ENCODE measurements at places on chromosomes 11 and 22.

- no peak for DNase-seq
These were observed 70.1 kb downstream of the SFI1 start for GRCh38 chr22:31566484-31566883.

- peak; percentile 53 for DNase-seq
These were observed at the start of gene LRP5 for GRCh38 chr11:68312117-68312779. TSS of gene LRP5 (plus strand) at chr11:68312591. CDS start at chr11:68312715, 124 bp downstream.

GRCh38 chr22:37781434-37782059 lies 26.2 kb upstream of the GCAT start:
- DNase-seq = peak; percentile 72

GRCh38 chr22:19179497-19180048 lies 1.0 kb upstream of the SLC25A1 start:
- peak; percentile 77 for DNase-seq

DNA sequence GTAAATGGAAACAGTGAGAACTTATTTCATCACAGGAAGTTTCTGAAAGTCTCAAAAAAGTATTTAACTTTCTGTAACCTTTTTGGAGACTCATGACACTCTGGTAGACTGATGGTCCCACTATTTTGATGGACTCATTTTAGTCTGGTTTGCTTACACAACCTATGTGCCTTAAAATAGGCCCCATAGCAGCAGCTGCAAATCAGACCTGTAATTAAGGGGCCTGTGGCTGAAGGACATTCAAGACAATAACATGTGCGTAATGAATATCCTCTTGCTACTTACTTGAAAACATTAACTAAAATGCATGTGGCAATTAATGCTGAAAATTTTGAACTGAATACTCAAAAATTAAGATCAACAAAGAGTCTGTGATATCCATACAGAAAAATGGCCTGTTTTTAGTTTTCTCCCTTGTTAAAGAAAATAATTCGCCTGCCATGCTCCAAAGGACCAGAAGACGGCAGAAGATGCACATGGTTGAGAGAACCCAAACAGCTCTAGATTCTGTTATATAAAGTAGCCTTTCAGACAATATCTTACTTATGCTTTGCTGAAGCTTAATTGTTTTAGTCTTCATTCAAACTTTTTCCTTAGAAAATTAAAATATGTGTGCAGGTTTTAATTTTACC lies 568.5 kb downstream of the KCNA4 start:
- DNase-seq = no peak

- DNase-seq = no peak
These were observed 11.7 kb downstream of the APIP start for GRCh38 chr11:34904421-34904955.

DNA sequence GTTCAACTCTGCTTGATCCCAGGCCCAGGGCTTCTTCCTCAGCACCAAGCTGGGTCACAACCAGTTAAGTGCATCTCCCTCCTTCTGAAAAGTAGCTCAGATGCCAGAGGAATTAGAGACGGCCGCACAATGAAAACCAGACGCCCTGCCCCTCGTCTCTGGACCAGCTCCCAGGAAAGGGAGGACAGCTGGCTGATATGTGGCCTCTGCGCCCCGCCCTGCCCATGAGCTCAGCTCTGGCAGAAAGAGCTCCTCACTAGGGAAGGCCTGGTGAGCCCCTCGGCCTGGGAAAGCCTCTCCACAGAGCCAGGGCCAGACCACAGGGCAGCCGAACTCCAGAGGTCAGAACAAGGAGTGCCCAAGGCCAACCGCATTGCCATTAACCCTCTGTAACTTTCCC lies 18.1 kb upstream of the SCGB1A1 start:
- DNase-seq = peak; percentile 30

- DNase-seq = no peak
These were observed 33.6 kb upstream of the MMP7 start for GRCh38 chr11:102564110-102564509.

GRCh38 chr22:39684702-39685281 lies 114.2 kb downstream of the CACNA1I start:
- DNase-seq = no peak

- DNase-seq = peak; percentile 79
These were observed 4.3 kb upstream of the CCND1 start for GRCh38 chr11:69636512-69637197.

GRCh38 chr11:74357449-74357848 lies 40.8 kb downstream of the PGM2L1 start:
- DNase-seq = no peak

DNA sequence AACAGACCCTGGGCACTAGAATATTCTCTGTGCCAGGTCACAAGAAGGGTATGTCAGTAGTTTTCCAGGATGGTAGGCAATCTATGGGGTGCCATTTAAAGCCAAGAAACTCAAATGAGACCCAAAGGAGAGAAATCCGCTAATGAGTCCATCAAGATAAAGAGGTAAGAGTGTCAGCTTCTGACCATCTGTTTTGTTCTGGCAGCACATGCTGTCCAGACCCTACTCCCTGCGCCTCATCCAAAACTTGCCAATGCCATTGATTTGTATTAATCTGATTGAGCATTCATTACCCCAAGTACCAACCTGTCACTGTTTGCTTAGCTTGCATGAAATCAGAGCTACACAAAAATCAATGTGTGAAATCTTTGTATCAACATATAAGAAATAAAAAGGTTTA lies 229.0 kb downstream of the BLID start:
- no peak for DNase-seq

DNA sequence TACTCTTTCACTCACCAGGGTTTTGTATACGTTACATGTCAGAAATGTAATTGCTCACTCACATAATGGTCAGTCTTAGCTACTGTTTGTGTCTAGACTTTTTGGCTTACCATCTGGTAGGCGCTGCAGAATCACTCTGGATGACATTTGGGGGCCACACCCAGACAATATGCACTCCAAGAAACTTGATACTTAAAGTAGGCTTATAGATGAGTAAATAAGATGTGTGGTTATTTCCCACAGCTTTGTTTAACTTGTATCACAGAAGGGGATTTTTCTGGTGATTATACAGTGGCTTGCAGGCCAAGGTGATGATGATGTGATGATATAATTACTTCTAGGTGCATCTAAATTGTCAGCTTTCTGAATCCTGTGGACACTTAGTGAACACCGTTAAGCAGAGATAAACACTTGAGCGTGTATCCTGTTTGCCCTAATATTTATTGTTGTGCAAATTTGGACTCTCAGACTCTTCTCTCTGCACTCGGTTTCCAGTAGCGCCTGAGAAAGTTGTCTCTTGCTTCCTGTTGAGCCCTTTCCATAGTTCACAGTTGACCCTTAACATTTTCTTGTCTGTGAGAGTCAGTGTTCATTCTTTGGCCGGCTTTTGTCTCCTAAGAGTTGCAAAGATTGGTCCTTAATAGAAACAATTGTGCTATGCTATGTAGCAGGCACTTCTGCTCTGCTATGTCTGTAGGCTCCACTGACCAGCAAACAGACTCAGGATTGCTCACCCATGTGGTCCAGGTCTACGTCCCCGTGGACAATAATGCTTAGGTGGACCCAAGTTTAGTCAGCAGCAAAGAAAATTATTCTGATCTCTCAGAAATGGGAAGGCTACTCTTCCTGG lies 89.3 kb downstream of the PRR5L start:
- DNase-seq = no peak

- DNase-seq = no peak
These were observed 25.3 kb downstream of the CEP295 start for GRCh38 chr11:93686812-93687211.

DNA sequence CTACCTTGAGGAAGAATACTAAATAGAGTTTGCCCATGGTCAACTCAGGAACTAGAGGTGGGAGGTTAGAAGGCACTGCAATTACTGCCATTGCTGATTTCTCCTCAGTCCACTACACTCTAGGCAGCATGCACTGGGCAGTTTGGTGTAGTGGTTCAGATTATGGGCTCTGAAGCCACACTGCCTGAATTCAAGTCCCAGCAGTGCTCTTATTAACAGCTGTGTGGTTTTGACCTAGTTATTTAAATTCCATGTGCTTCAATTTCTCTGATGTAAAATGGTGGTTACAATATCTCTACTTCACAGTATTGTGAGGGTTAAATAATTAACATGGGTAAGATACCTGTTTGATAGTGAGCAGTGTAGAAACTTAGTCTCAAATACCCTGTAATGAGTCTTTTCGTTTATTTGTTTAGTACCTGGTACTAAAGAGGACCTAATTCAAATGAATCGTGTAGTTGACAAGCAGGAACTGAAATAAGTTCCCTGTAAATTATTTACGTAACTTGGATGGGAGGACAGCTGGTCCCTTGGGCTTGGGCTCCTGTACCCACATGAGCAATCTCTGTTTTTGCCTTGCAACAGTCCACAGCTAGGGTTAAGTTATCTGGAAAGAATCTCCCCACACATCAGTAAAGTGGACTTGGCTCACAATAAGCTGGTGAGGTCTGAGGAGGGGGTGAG lies 17.8 kb downstream of the PRR5L start:
- DNase-seq = no peak

- no peak for DNase-seq
These were observed 6.3 kb downstream of the SHANK3 start for GRCh38 chr22:50678651-50679521.

DNA sequence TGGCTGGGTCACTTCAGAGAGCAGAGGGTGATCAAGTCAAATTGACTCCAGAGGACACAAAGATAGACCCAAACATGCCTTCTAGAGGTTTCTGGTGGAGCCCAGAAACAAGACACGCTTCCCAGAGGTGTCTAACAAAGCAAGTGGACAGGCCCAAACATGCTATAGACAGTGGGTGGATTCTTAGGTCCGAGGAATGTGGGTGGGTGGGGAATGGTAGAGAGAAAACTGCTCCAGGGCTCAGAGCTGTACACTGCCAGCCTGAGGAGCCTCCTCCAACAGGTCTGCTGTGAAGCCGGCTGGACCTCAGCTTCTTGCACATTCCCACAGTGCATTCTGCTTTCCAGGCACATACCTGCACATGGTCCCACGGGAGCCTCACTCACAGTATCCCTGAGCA lies 116.8 kb upstream of the NECTIN1 start:
- no peak for DNase-seq

GRCh38 chr11:63858628-63859550 lies 20.0 kb downstream of the MARK2 start:
- DNase-seq = peak; percentile 82

GRCh38 chr11:94090401-94090800 lies 38.2 kb upstream of the PANX1 start:
- DNase-seq = no peak

GRCh38 chr11:128453444-128454336 lies 133.7 kb downstream of the ETS1 start:
- DNase-seq = peak; percentile 71

DNA sequence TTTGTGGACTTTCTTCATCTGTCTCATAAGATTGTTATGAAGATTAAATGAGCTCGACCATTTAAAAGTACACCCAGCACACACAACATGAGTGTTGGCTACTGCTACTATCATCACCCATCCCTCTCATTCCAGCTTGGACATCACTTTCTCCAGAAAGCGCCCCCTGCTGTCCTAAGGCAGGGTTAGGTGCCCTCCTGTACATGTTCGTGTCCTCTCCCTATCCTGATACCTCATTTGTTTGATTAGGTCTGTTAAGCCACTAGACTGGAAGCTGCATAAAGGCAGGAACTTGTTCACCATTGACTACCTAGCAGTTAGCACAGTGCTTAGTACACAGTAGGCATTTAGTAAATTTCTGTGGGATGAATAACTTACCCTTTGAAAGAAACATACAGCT lies 85.5 kb downstream of the ENTHD1 start:
- DNase-seq = no peak

GRCh38 chr11:77084581-77085191 lies 17.9 kb downstream of the CAPN5 start:
- no peak for DNase-seq

DNA sequence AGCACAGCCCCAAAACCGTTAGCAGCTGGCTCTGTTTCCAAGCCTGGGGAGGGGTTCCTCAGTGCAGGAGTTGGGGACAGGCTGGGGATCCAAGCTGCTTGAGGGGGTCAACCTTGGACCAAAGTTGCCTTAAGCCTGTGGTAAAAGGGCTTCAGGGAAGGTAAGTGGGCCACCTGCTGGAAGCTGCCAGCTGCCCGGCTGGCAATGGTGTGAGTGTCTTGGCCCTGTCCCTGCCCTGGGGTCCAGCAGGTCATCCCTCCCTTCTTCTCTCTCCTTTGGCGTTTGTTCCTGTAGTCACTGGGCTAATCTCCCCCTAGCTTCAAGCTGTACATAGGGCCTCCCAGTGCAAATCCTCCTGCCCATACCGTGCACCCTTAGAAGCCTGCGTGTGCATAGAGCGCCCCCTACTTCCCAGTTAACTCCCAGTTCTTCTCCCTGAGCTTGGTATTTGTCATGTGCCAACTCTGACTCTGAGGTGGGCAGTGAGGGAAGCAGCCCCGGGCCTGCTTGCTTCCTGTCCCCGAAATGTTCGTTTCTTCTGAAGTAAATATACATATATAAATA lies 4.4 kb downstream of the TMEM258 start:
- no peak for DNase-seq

DNA sequence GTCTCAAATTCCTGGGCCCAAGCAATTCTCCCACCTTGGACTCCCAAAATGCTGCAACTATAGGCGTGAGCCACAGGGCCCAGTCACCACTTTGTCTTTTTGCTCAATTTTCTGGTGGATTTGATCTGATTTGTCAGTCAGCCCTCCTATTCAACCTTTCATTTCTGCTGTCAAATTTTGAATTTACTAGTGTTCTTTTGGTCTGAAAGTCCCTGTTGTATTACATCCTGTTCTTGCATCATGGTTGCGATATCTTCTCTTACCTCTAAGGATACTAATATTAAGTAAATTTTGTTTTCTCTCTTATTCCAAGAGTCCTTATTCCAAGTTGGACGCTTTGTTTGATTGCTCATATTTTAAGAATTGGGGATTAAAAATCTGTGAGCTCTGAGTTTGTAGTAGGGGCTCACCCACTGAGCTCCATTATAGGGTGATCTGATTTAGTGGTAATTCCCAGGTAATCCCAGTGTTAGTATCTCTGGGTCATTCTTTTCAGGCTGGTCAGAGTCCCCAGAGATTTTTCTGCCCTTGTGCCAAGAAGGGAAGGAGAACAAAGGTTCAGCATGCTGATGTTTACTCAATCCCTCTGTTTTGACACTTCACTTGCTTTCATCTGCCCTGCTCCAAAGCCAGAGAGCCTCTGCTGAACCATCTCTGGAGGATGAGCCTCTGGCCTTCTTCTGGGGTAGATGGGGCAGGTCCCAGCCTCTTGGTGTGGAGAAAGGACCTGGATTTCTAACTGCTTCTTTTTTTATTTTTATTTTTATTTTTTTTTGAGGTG lies 10.0 kb downstream of the UPB1 start:
- no peak for DNase-seq

DNA sequence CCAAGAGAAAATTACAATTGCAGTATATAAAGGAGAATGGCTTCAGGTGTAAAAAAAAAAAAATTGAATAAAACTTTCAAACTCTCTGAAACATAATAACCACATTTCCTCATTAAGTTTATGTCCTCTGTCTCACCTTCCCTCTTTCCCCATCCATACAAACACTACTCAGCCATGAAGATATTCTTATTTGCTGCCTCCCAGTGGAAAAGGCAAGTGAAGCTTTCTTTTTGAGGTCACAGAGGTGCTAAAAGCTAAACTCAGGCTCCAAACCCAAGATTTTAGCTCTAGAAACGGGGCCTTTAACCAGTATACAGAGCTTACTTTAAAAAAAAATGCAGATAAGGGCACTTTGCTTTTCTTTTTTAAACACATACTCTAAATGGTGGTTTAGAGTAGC lies 1568.5 kb downstream of the FAM181B start:
- DNase-seq = no peak

GRCh38 chr11:59459916-59460315 lies 3.2 kb downstream of the OR4D6 start:
- no peak for DNase-seq

- no peak for DNase-seq
These were observed 750.7 kb downstream of the BRD1 start for GRCh38 chr22:49077036-49077393.

Data from thyroid gland (tissue), 4 donors.